Heart left ventricle (tissue), 16 donors: ENCODE measurements at places on chromosomes 2 and 18. TPM values are rescaled to one million over a fixed set of nuclear protein-coding genes. Genes with fewer than 3 reads are reported as not detected.

DNA sequence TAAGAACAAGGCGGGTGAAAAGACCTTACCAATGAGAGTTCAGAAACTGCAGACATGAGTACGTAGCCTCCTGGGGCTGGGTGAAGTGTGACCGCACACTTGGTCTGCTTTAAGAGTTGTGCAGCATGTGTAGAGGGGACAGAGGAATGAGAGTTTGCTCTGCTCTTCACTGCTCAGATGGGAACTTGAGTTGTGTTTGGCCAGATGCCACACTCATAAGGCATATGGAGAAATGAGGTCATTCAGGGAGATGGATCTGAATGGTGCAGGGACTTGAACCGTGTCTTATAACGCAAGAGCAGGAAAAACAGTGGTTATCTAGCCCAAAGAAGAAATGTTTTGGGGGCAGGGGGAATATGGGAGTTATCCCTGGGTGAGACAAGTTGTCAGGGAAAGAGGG is 273.8 kb upstream of the LYPD1 start:
- no peak for DNase-seq

DNA sequence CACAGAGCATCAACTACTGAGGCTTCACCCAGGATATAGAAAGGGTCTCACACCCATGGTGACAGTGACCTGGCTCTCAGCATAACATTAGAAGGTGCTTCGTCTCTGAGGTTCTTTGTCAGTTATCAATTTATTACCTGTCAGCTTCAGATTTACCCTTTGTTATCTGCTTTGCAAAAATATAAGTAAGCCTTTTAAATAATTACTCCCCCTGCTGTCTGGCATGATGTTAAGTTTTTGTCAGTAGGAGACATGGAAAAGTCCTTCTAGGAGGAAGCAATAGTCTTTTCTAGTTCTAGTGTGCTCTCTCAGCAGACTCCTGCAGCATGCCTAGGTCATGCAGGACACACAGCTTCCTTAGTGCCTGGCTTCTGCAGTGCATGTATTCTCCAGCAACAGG is 149.9 kb downstream of the RDH14 start:
- no peak for DNase-seq

GRCh38 chr2:238233625-238234024 is 6.2 kb downstream of the HES6 start:
- no peak for DNase-seq

CFC1 gene
- 0.66 TPM for total RNA-seq

OBSL1 gene
- total RNA-seq, result 149 TPM

TFPI gene
- 18.9 TPM for total RNA-seq

GRCh38 chr18:58180738-58181353 is 136.8 kb downstream of the NEDD4L start:
- DNase-seq, result no peak

HOXD8 gene
- 0.50 TPM for total RNA-seq

GRCh38 chr18:53544917-53545316 is 679.6 kb downstream of the MBD2 start:
- DNase-seq, result no peak

MYOM1 gene
- total RNA-seq, result 801 TPM

NGEF gene
- total RNA-seq, result not detected

DNA sequence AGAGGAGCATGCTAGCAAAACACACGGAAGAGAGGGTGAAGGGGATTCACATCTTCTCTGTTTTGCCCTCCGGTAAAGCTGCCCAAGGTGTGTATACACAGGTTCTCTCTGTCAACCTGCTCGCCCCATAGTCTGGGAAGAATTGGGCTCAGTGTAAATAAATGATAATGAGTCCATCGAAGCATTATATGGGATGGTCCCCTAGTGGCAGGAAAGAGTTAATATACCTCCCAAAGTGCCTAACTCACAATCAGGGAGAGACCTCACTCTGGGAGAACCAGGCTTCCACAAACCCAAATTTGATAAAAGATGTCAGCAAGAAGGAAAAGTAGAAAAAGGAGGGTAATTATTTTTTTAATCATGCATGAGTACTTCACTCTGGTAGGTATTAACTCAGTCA is 262.2 kb upstream of the ZNF521 start:
- no peak for DNase-seq

- no peak for DNase-seq
These were observed 640 bp upstream of the SPR start for GRCh38 chr2:72886505-72887031.

GRCh38 chr18:26458526-26459232 is 89.7 kb downstream of the KCTD1 start:
- no peak for DNase-seq

- no peak for DNase-seq
These were observed 24.2 kb upstream of the C2orf42 start for GRCh38 chr2:70214953-70215549.

ATP6V1B1 gene
- total RNA-seq, result not detected

DNA sequence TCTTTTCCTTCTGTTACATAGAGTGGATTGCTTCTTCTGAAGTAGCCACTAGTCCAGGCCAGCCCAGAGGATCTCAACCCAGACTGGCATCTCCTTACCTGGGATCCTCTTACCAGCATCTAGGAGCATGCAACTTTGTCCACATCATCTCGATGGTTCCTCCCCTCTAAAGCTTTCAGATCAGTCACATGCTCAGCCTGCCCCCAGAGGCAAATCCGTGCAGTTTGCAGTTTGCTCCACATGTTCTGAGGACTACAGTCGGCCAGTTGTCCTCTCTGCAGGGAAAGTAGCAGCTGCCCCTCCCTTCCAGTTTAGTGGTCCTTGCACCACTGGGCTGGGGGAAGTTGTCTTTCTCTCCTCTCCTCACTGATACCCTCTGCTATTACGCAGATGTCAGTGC is 259.8 kb upstream of the APCDD1 start:
- no peak for DNase-seq

TMEM198 gene
- total RNA-seq, result 3.0 TPM

- DNase-seq, result no peak
These were observed 126.8 kb downstream of the ZNF521 start for GRCh38 chr18:25225151-25225550.

RAB31 gene
- total RNA-seq, result 11.1 TPM

DNA sequence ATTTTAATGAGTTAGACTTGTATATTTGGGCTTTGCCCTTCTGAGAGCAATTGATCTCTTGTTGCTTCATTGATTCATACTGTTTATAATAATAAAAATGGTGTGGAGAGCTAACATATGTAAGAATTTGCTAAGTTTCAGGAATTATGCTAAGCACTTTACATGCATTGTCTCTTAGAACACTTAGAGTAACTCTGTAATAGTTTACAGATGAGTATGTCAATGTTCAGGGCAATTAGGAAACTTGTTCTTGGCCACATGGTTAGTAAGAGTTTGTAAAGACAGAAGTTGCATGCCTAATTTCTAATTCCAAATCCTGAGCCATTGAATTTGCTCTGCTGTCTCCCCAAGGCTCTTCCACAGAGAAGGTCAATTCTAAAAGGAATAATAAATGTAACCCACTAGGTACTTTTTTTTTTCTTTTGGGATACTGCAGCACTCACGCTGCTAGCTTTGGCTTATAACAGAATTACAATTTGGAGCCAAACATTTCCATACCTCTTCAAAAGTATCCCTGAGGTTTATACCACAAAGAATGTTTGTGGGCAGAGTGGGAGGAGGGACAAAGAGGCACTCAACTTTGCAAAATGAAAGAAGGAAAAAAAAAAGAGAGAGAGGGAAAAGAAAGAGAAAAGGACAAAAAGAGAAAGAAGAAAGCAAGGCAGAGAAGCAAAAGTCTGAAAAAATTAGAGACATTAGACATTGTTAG is 232.4 kb downstream of the CALCRL start:
- no peak for DNase-seq

DNA sequence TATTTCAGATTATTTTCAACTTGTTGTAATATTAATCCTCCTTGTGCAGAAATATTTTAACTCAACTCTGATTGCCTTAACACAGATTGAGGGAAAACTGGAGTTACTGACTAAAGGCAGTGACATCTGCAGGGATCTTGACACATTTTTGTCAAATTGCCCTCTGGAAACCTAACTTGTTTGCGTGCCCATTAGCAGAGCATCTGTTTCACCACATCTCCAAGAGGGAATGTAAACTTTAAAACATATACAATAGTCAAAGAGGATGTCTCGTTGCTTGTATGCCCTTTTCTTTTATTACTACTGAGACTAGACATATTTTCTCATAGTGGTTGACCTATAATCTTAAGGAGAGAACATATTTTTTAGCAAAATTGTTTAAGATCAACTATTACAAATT is 14.2 kb downstream of the INPP1 start:
- no peak for DNase-seq

- no peak for DNase-seq
These were observed 222.7 kb upstream of the PIK3C3 start for GRCh38 chr18:41732356-41732755.

GRCh38 chr18:76821356-76821874 is 942 bp upstream of the ZNF236 start:
- no peak for DNase-seq

DNA sequence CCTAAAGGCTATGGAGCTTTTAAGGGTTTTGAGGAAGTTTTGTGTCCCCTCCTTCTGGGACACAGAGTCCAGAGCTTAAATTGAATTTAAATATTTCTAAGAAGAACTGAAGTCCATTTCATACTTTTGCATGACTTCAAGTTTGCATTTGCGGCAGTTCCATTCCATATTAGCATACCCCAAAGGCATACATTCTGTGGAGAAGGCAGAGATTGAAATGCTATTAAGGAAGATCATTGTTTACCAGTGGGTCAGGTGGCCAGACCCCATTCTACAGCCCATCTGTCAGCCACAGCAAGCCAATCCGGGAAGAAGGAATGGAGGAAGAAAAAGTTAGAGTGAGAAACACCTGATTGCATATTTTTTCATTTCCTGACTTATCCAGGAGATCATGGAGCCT is 75.0 kb downstream of the DNAH7 start:
- DNase-seq, result no peak

GRCh38 chr2:102420290-102420689 is 2.7 kb upstream of the IL18RAP start:
- no peak for DNase-seq

DNA sequence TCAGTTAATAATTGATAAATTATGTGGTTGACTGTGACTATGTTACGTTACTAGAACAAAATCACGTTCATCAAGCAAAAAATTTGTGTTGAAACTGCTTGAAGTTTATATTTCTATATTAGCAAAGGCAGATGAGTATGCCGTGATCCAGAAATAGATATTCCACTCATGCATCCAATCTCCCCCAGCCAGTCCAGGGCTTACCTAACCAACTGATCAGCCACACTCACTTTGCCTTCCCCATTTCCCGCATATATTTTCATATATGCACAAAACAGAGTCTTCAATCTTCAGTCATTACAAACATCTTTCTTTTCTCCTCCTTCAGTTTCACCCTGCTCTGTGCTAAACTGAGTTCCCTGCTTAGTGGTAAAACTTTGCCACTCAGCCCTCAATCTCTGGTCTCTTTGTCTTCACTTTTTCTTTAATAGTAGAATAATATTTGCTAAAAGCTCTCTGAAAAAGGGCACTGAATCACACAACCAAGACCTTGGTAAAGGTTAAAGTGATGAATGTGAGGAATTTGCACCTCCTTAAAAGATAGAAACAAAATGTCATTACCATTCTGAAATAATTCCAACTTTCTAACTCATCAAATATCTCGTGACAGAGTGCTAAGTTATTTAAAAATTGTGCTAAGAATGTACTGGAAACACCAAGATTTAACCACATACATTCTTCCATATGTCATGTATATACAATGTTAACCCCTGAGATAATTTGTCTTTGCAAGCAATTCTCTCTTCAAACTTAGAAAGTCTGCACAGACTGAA is 893.2 kb upstream of the CRIM1 start:
- no peak for DNase-seq

GNLY gene
- not detected for total RNA-seq

DNA sequence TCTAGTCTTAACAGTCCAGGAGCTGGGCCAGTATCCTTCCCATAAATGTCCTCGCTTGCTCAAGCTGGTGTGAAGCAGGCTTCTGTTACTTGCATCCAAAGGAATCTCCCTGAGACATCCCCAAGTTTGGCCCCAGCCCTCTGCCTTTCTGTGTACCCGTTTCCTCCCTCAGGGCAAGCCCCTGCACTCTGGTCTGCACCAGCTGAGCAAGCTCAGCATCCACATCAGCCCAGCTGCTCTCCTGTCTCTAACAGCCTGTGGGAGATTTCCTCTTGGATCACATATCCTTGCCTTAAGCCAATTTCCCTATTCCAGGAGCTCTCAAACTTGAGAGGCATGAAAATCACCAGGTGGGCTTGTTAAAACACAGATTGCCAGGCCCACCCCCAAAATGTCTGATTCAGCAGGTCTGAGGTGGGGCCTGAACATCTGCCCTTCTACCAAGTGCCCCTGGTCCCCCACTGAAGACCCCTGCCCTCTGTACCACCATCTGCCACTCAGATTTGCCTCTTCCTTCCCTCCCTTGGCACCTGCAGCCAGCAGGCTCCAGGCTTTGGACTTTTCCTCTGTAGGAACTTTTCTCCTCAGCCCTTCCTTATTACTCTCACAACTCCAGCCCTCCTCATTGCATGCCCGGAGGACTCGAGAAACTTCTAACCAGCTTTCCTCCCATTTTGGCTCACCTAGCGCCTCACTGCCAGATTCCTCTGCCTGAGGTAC is 32.1 kb downstream of the REEP1 start:
- no peak for DNase-seq

FSHR gene
- 0.19 TPM for total RNA-seq

- DNase-seq, result peak; percentile 15
These were observed at the start of gene GPR55 for GRCh38 chr2:230924470-230925341. TSS of gene GPR55 (minus strand) at chr2:230925242. CDS start at chr2:230910962, 14,280 bp downstream.

- no peak for DNase-seq
These were observed 81.3 kb downstream of the CDC42EP3 start for GRCh38 chr2:37590119-37590571.

HOXD4 gene
- total RNA-seq, result 0.67 TPM

DAPL1 gene
- total RNA-seq, result not detected

OR6B2 gene
- total RNA-seq, result not detected

DNA sequence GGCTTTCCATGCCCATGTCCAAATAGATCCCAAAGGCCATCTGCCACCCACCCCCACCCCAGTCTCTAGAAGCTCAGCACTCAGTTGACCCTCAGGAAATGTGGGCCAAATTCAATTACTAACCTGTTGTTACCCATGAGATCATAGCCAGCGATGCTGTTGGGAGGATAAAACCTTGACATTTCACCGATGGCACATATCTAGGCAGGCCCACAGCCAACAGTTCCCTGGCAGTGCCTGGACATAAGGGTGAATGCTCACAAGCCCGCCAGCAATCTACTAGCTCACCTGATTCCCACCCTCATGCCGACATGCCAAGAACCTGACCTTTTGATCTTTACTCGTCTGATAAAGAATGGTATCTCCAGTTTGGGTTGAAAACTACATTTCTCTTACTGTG is 11.8 kb upstream of the ACOXL start:
- peak; percentile 33 for DNase-seq

RIT2 gene
- total RNA-seq, result not detected

DNA sequence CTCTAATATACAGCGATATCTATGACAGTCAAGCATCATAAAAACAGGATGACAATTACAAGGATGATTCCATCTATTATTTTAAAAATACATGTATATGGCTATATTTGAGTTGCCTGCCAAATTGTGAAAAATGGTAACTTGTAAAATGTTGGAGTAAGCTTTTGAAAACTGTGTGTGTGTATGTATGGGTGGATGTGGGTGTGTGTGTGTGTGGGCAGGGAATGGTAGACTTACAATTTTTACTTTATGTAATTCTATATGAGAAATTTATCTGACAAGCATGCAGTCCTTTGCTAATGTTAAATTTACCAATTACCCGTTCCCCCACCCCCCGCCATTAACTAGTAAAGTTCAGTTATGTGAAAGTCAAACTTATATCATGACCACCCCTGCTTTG is 14.0 kb downstream of the EPHA4 start:
- DNase-seq, result no peak
